ENCODE measurements at places on chromosomes 3 and 15. TPM values are rescaled to one million over a fixed set of nuclear protein-coding genes. Genes with fewer than 3 reads are reported as not detected.

Gene MELTF
- 0.50 TPM for polyA plus RNA-seq

Gene ITGA11
- 5.6 TPM for polyA plus RNA-seq

DNA sequence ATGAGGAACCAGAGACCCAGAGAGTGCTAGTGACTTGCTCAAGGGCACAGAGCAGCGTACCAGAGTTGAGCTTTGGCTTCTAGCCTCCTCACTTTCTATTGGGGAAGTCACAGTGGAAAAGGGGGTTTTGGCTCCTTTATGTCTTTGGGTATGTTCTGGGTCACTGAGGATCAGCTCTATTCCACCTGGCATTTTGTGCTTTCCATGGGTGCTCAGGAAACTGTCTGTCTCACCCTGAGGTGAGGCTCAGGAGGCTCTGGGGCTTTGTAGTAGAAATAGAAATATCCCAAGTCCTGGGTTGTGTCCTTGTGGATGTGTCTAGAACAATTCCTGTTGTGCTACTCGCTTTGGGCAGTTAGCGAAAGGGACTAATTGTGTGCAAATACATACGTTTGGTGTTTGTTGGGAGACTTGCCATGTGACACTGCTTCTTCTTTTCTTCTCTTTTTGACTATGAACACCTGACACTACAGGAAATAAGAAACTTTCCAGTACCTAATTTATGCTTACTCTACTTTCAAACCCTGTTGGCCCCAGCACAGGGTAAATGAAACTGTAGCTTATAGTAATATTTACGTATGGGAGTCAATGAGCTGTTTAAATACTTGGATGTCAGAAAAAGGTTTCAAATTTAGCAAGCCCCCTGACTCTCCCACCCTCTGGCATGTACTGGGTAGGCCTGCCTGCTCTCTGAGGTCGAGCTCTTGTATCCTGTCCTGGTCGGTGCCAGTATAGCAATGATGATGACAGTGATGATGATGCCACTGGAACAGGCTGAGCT is 35.6 kb downstream of the SMAD3 start:
- no peak overlapping the region for H3K4me3 ChIP-seq
- no peaks in the 10 kb centered on the region for H3K27me3 ChIP-seq
- peaks cover 69% of the 10 kb centered on the region for H3K4me1 ChIP-seq
- peak overlapping the region; percentile 44 for H3K27ac ChIP-seq
- no peak for DNase-seq

DNA sequence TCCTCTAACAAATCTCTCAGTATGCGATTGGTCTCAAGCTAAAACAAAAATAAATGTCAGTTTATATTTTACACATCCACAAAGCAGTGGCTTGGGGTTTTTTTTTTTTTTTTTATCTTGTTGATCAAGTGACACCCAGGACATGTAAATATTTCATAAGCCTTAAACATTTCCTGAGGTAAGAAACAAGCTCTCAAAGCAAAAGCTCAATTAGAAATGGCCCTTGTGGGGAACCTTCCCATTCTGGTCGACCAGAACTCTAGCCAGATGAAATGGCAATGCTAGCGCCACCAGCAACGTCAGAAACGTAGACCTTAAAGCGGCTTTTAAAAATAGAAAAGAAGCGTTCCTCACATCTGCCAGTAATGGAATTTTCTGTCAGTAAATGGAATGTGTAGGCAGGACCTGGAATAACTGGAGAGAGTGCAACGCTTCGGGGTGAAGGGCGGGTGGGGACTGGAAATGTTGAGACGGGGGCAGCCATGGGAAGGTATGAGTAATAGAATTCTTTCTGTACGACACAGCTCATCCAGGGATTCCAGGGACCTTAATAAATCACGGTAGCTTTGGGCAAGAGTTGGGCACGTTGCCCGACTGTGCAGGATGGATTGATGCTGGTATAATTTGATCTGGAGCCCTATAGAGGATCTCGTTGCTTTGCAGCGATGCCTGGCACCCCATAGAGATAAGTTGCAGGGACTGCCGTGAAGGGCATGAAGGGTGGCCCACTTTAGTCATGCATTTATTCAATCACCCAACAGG is 44.4 kb downstream of the BTD start:
- no peaks in the 10 kb centered on the region for H3K36me3 ChIP-seq
- DNase-seq: peak; percentile 94
- H3K4me1 ChIP-seq: peaks cover 22% of the 10 kb centered on the region
- no peaks in the 10 kb centered on the region for H3K27me3 ChIP-seq
- H3K27ac ChIP-seq: peak overlapping the region; percentile 95
- no peak overlapping the region for H3K4me3 ChIP-seq

DNA sequence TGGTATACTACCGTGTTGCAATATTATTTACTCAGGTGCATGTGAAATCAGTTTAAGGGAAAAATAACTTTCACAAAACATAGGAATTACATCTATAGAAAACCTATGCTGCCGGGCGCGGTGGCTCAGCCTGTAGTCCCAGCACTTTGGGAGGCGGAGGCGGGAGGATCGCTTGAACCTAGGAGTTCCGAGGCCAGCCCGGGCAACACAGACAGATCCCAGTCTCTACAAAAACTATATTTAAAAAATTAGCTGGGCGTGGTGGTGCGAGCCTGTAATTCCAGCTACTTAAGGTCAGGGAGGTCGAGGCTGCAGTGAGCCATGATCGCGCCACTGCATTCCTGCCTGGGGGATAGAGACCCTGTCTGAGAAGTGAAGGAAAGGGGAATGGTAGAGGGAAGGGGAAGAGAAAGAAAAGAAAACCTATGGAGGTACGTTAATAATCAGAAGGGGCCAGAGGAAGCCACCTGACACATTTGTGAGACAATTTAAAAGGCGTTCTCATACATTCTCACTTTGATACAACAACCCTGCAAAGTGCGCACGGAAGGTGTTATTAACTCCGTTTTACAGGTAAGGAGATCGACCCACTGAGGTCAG is 456 bp upstream of the TMEM62 start:
- DNase-seq: no peak
- H3K4me3 ChIP-seq: peak overlapping the region; percentile 87
- no peaks in the 10 kb centered on the region for H3K27me3 ChIP-seq

GRCh38 chr15:79172032-79172481 is 81.5 kb upstream of the RASGRF1 start:
- H3K4me1 ChIP-seq: no peaks in the 10 kb centered on the region
- H3K27me3 ChIP-seq: peaks cover 17% of the 10 kb centered on the region
- DNase-seq: no peak
- H3K4me3 ChIP-seq: no peak overlapping the region
- no peaks in the 10 kb centered on the region for H3K36me3 ChIP-seq

- no peak overlapping the region for H3K27ac ChIP-seq
- no peaks in the 10 kb centered on the region for H3K4me1 ChIP-seq
- H3K4me3 ChIP-seq: no peak overlapping the region
- no peaks in the 10 kb centered on the region for H3K36me3 ChIP-seq
- H3K27me3 ChIP-seq: no peaks in the 10 kb centered on the region
These were observed 556 bp downstream of the PEX5L start for GRCh38 chr3:180036092-180036670.

Measured in IMR-90 (cell line).